Osteoblast (primary cell): ENCODE measurements at places on chromosomes 13 and 19. TPM values are rescaled to one million over a fixed set of nuclear protein-coding genes. Genes with fewer than 3 reads are reported as not detected.
A peak's percentile ranks its signal among the peaks of the same experiment; 100 is the strongest.

- DNase-seq, result peak; percentile 92
These were observed 128.7 kb downstream of the UGGT2 start for GRCh38 chr13:95924389-95924994.

Gene CEACAM19
- 0.72 and 1.2 TPM in 2 replicates for total RNA-seq

Gene ZNF563
- 4.3 and 4.4 TPM in 2 replicates for total RNA-seq

DNA sequence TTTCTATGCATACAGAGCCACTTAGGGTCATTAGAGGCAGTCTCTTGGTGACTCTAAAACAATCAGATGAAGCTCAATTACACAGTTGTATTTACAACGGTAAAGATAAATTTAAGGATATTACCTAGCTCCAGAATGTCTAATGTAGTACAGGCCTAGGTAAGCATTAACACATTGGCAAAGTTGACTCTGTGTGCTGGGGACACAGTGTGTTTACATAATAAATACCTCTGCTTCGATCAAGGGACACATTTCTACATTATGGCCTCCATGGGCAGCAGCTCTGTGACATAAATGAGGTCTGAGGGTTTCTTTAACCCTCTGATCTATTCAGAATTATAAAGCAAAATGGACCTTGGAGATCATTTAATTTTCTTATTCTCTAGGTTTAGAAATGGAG is 74.7 kb downstream of the SERP2 start:
- DNase-seq, result no peak

DNA sequence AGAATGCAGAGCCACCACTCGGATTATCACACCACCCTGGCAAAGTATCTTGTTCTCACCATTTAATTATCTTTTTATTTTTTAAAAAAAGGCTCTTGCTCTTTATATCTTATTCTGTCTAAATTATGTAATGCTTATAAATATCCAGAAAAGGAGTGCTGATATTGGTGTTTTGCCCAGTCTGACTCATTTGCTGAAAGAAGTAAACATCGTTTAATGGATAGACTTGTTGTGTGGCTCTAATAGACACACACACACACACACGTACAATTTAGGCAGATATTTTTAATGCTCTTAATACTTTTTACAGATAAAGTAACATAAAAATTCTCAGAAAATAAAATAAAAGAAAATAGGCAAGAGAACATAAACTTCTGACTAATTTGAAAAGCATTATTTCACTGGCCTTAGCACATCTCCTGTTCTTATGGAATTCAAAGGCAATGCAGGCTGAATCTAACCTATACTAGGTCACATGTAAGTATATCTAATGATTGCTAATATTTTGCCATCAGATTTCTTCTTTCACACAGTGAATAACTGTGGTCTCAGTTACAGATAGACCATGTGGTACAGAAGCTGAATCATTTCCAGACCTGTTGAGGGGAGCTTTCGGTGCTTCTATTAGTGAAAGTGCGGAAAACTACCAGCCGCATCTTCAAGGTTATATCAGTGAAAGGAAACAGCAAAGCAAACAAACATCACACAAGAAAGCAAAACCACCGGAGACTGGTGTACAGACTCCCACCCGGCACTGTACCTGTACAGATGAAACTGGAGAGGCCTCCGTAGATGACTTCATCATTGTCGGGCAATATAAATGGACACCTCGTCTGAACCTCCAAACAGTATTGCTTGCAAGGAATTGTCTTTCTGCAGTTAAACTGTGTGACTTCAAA is 642.1 kb upstream of the ARGLU1 start:
- DNase-seq, result no peak

DNA sequence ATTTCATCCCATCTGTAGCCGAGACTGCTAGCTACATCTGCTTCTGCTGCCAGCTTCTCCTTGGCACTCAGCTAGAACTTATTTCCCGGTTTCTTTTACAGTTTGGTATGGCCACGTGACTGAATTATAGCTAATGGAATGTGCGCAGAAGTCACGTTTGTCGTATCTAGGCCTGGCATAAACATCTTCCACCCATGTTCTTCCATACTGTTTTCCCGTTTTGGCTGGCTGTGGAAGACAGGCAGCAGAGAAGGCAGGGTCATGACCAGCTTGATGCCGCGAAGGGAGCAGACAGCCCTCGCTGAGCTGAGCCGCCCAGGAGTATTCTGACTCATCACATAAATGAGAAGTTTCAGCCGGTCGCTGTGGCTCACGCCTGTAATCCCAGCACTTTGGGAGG is 186.7 kb downstream of the RFC3 start:
- no peak for DNase-seq

Gene SYCN
- not detected in 2 replicates for total RNA-seq

- peak; percentile 6 for DNase-seq
These were observed 1.8 kb upstream of the DIAPH3 start for GRCh38 chr13:60165391-60166099.

- no peak for DNase-seq
These were observed 309.8 kb downstream of the OXGR1 start for GRCh38 chr13:96684469-96684868.

Gene ZNF284
- 3.8 and 4.3 TPM in 2 replicates for total RNA-seq

Gene VSTM2B
- not detected in 2 replicates for total RNA-seq

GRCh38 chr13:21361706-21362105 is 97.4 kb downstream of the ZDHHC20 start:
- DNase-seq, result no peak

GRCh38 chr19:13054626-13055212 is 47.9 kb downstream of the LYL1 start:
- no peak for DNase-seq

DNA sequence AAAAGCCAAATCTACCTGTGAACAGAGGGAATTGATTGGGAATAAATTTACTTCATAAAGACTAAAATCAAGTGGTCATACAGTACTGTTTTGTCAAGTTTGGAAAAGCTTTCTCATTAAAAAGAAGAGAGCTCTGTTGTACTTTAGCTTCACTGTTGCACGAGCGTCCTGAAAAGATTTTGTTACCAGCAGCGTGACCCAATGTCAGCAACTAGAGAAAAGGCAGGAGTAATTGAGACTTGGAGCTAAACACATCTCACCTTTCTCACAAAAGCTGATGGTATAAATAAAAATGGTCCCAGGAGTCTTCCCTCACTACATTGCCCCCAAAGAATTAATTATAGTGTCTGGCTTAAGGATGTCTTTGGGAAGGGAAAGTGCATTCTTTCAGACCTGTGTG is 613.7 kb downstream of the OLFM4 start:
- no peak for DNase-seq

DNA sequence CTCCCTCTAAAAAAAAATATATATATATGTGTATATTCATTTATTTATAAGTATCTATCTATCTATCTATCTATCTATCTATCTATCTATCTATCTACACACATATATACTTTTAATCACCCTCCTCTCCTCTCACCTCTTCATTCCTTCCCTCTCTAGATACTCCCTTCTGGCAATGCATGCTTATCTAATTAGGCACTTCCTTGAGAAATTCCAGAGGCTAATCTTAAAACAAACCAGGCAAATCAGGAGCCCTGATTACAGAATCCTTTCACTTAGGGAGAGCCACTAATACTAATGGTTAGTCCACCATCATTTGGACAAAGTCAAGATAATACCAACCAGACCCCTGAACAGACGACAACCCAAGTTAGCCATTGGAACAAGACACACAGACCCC is 17.6 kb downstream of the CD70 start:
- DNase-seq, result no peak

Gene ACP4
- total RNA-seq, result not detected in 2 replicates

Gene SLC7A9
- total RNA-seq, result under 0.01 and 0.59 TPM in 2 replicates

DNA sequence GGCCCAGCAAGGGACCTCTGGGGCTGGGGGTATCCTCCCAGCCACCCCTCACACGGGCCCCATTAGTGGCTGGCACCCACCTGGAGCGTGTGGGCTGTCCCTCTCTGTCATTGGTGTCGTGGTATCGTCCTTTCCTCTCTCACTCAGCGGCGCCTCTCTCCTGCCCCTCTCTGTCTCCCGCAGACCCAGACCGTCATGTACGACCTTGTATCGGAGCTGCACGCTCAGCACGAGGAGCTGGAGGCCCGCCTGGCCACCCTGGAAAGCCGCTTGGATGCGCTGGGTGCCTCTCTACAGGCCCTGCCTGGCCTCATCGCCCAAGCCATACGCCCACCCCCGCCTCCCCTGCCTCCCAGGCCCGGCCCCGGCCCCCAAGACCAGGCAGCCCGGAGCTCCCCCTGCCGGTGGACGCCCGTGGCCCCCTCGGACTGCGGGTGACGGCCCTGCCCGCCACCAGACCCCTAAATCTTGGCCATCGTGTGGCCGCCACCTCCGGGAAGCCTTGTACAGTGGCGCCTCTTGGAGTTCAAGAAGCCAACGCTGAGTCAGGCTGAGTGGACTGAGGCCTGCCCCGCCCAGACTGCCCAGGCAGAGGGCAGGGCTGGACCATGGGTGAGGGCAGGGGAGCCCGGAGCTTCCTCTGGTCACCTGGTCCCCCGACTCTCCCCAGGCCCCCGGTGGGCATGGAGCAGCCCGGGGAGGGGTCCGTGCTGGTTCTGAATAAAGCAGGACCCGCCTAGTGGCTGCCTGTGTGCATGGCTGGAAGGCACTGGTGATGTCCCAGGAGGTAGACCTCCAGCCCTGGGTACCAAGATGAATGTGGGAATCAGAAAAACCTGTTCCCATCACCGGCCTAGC is 9.8 kb upstream of the ARRDC2 start:
- DNase-seq, result peak; percentile 97

DNA sequence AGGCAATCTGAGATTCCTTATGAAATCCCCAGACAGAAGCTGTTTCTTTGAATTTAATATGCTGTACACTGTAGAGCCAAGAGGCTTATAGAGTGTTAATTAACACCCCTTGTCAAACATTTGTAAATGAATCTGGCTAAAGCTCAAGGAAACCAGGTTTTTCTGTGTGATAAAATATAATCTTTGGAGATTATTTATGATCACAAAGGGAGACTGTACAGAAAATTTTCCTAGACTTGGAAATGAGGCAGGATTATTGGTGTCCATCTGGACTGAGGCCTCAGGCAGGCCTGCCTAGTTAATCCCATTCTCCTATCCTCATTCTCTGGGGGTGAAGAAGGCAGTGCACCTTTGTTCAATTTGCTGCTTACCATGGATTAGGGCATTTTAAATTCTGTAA is 17.8 kb downstream of the KL start:
- no peak for DNase-seq

Gene DPF1
- total RNA-seq, result 0.29 and 0.72 TPM in 2 replicates

DNA sequence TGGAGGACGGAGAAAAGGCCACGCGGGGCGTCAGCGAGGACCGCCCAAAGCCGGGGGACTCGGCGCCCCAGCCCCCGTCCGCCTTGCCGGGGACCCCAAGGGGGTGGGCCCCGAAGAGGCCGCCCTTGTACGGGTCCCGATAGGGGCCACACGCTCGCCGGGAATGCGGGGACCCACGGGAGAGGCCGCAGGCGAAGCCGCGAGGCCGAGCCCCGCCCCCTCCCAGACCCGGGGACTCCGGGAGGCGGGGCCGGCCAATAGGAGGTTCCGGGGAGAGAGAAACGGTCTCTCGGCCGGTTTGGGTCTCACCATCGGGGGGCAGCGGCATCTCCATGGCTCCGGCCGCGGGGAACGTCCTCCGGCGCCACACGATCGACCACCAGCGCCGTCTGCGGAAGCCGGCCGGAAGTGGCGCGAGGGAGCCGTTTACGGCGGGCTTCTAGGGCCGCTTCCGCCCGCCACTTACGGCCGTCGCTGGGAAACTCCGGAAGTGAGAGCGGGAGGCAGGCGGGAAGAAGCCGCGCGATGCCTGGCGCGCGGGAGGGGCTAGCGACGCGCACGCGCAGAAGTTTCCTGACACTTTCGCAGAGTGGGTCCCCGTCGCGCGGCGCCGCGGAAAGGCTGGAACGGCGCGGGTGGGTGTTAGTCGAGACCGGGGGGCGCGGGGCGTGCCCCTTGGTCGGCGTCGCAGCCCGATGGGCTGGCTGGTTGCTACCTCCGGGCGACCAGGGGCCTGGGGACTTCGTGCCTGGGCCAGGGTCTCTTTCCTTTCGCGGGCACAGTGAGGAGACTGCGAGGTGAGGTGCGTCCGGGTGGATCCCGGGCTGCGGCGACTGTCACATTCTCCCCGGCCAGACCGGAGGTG is at the start of gene CHERP:
Gene CHERP, minus strand, starts transcription at position 393 of the 865 bp plus-strand sequence. Its CDS starts 59 bp downstream, at position 334.
- peak; percentile 100 for DNase-seq

Gene RASIP1
- 2.1 and 3.6 TPM in 2 replicates for total RNA-seq

Gene MISP
- 0.36 and 0.59 TPM in 2 replicates for total RNA-seq

DNA sequence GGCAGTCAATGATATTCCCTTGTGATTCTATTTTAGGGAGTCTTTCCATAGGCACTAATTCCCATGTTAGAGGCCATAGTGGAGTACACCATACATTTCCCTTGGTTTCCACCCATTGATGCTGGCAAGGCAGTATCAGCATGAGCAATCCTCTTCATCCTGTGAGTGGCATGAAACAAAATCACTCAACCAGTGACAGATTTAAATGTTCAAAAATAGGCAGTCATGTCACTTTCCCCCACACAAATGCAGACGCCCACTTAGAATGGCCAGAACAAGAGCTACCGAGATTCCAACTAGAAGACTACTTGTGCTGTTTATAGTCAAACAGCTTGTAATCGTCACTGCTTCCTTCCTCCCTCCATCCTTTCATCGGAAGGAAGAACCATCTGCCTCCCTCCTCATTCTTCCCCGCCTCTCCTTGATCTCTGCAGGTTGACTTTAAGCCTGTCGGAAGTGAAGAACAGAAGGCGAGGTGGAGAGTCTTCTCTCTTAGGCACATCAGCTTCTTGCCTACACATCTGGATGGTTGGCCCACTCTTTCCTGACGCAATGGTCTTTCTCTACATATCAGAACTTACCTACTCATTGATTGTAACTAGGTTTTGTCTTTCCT is 22.6 kb downstream of the RASL11A start:
- no peak for DNase-seq

Gene ZNF85
- 9.8 and 10.9 TPM in 2 replicates for total RNA-seq

Gene STOML3
- total RNA-seq, result not detected in 2 replicates

DNA sequence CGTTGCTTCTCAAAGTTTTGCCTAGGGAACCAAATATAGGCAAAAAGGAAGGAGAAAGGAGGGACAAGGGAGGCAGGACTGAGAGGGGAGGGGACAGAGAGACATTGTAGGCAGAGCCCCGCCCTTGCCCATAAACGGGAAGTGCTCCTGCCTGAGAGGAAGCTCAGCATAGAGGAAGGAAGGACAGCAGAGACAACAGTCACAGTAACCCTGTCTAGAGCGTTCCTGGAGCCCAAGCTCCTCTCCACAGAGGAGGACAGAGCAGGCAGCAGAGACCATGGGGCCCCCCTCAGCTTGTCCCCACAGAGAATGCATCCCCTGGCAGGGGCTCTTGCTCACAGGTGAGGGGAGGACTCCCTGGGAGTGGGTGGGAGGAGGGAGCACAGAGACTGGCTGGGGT is at the start of gene CEACAM21:
Gene CEACAM21, plus strand, starts transcription at position 169 of the 400 bp plus-strand sequence. Its CDS starts 109 bp downstream, at position 278.
- DNase-seq, result no peak

GRCh38 chr19:6278740-6279619 is 795 bp downstream of the MLLT1 start:
- DNase-seq, result peak; percentile 89

Gene CLDN10
- not detected in 2 replicates for total RNA-seq

Gene WDR87
- not detected in 2 replicates for total RNA-seq

- peak; percentile 77 for DNase-seq
These were observed 10.0 kb downstream of the NKPD1 start for GRCh38 chr19:45150751-45151281.
